Lower lobe of right lung (tissue), 2 donors: ENCODE measurements at places on chromosomes 11 and 22.

- peak; percentile 87 for DNase-seq
Observed at GRCh38 chr11:1548221-1549070, 23.6 kb downstream of the DUSP8 start.

DNA sequence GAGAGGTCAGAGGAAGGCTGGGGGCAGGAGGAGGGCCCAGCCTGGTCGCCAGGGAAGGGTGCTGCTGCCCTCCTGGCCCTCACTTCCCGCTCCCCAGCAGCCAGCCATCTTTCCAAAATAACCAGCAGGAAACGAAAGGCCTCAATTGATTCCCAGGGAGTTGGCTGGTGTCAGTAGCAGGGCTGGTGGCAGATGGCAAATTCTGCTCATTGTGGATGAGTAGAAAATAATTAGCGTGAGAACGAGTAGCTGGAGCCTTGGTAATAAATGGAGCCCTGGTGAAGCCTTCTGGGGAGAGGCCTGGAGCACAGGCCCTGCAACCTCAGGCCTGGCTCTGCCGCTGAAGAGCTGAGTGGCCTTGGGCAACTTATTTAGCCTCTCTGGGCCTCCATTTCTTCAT, 31.3 kb downstream of the DAGLA start:
- no peak for DNase-seq

DNA sequence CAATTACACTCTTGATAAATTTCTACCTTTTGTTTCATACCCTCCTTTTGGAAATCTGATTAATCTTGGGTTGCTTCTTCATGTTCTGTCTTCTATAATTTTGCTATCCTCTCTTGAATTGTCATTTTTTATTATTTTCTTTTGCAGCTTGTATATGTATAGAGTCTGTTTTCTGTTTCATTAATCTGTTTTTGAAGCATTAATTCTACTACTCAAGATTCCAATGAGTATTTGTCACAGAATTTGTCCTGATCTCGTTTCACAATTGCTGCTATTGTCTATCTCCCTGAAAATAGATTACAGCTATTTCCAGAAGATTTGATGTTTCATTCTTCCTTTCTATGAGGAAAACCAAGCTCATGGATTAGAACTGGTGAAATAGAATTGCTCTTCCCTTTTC, 406.1 kb downstream of the DYNC2H1 start:
- no peak for DNase-seq

DNA sequence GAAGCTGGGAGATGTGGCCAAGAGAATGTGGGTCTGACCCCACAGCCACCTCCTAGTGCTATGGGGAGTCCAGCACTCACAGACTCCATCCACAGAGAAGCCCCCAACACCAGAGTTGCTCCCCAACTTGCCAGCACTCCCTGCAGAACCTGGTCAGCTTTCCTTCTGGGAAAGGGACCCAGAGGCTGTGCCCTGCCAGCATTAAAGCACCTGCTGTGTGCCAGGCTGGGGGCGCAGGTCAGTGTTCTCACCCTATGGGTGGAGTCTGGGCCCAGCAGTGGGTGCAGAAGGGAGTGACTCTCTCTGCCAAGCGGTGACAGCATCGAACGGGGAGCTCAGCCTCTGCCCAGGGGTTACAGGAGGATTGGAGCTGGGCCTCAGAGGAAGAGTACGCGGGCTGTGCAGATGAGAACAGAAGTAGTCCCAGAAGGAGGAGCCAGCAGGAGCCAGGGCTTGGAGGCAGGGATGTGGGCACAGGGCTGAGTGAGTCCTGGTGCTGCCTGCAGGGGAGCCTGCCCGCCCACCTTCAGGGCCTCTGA, 114.4 kb downstream of the MPPED1 start:
- no peak for DNase-seq

GRCh38 chr11:114321621-114322257, 25.5 kb downstream of the NNMT start:
- no peak for DNase-seq

GRCh38 chr11:17915500-17916143, 97.2 kb downstream of the SERGEF start:
- no peak for DNase-seq

- DNase-seq: no peak
Observed at GRCh38 chr22:21759646-21760376, 24.2 kb upstream of the YPEL1 start.

DNA sequence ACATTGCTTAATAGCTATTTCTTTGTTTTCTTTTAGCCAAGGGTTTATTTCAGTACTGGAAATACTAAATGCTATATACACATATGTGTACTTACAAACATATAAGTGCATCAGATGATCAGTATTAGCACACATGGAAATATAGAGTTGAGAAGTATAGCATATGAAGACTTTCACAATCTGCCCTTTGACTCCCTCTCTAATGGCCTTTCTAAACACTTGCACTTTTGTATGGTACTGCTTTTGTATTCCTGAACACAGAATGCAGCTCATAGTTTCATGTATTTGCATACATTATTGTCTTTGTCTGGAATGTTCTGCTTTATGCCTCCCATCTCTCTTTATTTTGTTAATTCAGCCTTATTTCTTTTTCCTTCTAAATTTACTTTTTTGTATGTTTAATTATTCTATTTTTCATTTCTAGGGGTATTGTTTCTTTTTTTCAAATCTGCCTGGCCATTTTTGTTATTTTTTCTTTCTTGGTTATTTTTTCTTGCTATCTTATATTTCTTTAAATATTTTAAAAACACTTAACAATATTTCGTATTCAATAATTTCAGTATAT, 28.8 kb downstream of the ACER3 start:
- no peak for DNase-seq

GRCh38 chr11:109071712-109072524, 350.1 kb upstream of the C11orf87 start:
- no peak for DNase-seq

GRCh38 chr11:30595934-30596333, 9.8 kb upstream of the MPPED2 start:
- no peak for DNase-seq

DNA sequence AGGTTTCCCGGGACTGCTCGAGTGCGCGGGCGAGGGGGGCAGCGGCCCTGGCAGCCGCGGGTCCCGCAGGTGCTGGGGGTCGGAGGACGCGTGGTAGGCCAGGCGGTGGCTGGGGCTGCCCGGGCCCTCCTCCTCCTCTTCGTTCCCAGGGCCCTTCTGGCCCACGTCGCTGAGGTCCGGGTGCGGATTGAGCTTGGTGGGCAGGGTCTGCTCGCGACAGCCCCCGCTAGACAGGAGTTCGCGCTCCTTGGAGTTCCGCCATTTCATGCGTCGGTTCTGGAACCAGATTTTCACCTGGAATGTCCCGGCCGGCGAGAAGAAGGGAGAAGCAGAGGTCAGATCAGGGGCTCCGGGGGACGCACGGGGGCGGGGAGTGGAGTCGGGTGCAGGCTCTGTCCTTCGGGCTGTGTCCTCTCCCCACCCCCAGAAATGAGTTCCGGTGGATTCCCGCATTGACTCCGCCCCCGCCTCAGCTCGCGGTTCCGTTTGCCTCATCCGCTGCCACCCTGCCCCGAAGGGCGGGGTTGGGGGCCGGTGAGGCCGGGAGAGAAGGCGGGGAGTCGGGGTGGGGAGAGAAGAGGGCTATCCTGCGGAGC, 3.9 kb downstream of the DBX1 start:
- no peak for DNase-seq

GRCh38 chr11:71250523-71251150, 1.7 kb downstream of the SHANK2 start:
- DNase-seq: no peak

DNA sequence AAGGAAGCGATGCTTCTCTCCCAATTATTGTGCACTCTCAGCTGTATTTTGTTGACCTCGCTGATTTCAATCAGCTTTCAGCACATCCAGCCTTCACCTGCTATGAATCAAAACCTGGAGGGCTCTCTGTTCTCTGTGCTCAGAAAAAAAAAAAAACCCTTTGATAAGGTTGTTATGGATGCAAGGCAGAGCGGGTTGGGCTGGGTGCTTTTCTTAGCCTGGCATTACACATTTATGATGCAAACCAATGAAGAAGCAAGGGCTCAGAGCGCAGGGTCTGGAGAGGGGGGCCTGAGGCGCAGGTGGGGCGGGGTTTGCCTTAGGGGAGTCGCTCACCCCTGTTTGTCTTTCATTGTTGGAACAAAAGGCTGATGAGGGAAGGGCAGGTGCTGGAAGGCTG, 86.0 kb upstream of the CADM1 start:
- no peak for DNase-seq

DNA sequence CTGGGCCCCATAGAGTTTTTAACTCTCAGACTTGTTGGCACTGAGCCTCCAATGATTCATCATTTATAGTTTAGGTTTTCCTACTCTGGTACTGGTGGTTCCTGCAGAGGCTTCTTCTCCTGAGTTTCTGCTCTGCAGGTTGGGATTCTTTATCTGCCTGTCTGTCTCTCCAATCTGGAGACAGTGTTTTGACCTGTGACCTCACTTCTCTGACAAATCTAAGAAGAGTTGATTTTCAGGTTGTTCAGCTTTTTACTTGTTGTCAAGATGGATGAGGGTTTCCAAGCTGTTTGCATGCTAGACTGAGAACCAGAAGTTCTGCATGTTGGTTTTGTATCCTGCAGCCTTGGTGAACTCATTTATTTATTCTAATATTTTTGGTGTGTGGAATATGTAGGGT, 63.9 kb downstream of the JAM3 start:
- DNase-seq: no peak

DNA sequence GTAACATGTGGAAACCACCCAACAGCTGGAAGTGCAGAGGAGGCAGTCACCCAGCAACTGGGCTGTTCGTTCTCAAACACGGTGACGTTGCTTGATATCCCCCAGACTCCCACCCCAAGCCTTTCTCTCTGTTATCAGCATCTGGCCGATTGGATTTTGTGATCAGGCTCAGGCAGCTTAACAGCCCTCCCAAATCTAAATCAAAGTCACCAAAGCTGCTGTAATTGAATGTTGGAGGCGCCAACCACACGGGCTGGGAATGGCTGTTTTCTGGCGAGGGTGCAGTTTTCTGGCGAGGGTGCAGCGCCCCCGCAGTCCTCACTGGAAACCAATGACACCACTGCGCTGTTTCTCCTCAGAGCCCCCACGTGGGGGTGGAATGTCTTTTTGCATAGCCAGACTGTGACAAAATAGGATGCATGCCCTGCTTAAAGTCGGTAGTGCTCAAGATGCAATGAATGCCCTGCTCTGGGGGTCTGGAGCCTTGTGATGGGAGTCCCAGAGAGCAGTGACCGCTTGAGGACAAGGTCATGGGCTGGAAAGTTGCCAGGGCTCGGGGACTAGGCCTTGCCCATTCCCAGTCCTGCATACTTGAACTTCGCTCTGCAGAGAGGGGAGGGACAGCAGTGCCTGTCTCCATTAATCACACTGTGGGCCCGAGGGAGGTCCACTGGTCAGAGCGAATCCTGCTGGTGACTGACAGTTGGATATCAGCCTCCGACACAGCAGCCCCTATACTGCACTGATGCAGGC, 105.3 kb downstream of the MORC2 start:
- no peak for DNase-seq

DNA sequence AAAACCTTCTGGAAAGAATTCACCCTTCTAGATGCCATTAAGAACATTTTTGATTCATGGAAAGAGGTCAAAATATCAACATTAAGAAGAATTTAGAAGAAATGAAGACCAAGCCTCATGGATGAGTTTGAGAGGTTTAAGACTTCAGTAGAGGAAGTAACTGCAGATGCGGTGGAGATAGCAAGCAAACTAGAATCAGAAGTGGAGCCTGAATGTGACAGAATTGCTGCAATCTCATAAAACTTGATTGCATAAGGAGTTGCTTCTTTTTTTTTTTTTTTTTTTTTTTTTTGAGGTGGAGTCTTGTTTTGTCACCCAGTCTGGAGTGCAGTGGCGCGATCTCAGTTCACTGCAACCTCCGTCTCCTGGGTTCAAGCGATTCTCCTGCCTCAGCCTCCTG, 51.6 kb downstream of the MS4A13 start:
- no peak for DNase-seq

GRCh38 chr22:38490915-38491314, 15.2 kb downstream of the DDX17 start:
- no peak for DNase-seq

- no peak for DNase-seq
Observed at GRCh38 chr11:127898422-127899365, 688.7 kb downstream of the ETS1 start.

GRCh38 chr22:39223091-39223710, 21.6 kb downstream of the PDGFB start:
- peak; percentile 23 for DNase-seq

DNA sequence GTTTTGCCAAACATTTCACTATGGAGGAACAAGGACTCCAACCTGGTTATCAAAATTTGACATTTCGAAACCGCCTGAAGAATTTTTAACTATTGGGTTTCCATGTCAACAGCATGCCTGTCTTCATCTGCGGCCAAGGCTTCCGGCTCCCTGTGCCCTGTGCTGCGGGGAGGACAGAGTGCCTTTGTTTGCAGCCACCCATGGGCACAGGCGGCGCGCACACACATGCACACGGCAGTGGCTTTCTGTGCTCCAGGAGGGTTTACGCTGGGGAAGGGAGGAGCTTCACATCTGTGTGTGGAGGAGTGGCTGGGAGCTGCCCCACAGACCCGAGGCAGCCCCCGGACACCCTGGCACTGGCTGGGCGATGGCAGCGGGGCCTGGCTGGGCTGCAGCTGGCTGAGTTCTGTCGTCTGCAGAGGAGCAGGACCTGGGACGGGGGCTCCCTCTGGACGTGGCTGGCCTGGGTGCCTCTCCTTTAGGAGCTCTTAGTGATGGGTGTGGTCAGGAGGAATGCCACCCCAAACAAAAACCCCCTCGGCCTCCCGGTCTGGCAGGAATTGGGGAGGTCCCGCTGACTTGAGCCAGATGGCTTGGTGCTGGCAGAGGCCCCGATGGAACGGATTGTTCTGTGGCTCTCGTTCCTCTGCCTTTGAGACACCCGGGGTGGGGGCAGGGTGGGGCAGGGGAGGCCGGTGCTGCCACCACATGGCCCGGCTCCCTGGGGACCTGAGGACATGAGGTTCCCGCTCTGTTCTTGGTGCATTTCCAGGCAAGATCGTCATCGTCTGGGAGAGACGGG, 1290.9 kb downstream of the BRD1 start:
- no peak for DNase-seq

GRCh38 chr11:11471201-11471600, 118.2 kb upstream of the CSNK2A3 start:
- DNase-seq: no peak

DNA sequence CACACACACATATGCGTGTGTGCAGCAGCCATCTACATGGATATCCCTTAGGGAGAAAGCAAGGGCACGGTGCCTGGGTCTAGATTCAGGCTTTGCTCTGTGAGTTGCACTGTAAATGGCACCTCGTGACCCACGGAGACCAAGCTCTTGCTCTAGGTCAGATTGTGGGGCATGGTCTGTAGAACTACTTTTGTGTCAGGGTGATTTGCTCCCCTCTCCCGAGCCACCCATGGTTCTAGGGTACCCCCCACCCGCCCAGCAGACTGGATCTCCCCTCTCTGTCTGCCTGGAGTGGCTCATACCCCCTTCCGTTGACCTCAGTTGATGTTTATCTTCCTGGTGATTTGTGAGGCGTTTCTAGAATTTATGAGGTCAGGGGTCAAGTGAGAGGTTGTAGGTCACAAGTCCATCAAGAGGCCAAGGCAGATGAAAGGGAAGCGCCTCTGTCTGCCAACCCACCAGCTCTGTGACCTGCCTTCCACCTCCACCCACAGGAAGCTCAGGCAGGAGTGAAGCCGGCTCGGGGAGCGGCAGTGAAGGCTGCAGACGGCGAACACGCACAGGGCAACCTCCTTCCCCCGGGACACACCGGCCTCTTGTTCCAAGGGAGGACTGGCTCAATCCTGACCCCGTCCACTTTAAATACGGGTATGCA, 76.2 kb upstream of the TTLL12 start:
- no peak for DNase-seq

- DNase-seq: no peak
Observed at GRCh38 chr11:70075836-70076235, 2.3 kb upstream of the ANO1 start.
